ENCODE measurements at places on chromosomes 2 and 18.

- DNase-seq = no peak
Measured at GRCh38 chr18:63259567-63260379, 59.8 kb downstream of the BCL2 start.

DNA sequence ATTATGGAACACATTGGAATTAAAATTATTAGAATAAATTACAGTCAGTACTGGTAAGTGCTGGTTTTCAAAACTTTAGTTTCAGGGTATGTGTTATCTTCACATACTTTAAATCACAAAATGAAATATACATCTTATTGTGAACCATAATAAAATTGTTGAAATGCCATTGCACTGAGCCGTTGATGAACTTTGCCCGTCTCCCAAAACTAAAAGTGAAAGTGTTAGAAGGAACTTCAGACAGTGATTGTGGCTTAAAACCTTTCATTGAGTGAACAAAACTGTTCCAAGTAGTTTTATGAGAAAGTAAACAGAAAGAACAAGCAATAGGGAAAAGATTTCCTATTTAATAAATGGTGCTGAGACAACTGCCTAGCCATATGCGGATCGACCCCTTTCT is 811.6 kb downstream of the PLCL1 start:
- DNase-seq = no peak

DNA sequence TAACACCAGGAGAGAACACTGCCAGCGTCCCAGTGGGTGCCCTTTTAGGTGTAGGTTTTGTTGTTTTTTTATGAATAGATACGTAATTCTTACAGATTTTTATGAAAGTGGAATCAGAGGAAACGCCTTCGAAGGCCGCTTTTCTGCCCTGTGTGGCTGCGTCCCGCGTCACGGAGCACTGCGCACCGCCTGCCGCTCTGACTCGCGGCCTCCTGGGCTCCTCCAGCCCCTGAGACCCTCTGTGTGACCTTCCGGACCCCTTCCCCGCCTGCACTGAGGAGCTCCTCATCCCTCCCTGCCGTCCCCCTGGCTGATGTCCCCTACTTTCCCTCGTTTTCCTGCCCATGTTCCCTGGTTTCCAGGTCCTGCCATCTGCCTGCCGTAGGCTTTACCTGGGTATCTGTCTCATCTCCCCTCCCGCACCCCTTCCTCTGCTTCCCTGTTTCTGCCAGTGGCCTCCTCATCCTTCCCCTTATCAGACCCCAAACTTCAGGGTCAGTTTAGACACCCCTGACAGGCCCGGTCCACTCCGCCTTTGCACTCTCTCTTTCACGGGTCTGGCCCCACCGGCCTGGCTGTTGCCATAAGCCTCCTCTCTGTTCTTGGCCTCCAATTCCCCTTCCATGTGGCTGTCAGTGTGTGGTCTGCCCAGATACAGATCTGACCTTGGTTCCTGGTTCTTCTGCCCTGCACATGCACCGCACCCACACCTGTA is 32.7 kb downstream of the PDIA6 start:
- DNase-seq = no peak

GRCh38 chr2:171531291-171531690 is 9.0 kb downstream of the CYBRD1 start:
- no peak for DNase-seq

DNA sequence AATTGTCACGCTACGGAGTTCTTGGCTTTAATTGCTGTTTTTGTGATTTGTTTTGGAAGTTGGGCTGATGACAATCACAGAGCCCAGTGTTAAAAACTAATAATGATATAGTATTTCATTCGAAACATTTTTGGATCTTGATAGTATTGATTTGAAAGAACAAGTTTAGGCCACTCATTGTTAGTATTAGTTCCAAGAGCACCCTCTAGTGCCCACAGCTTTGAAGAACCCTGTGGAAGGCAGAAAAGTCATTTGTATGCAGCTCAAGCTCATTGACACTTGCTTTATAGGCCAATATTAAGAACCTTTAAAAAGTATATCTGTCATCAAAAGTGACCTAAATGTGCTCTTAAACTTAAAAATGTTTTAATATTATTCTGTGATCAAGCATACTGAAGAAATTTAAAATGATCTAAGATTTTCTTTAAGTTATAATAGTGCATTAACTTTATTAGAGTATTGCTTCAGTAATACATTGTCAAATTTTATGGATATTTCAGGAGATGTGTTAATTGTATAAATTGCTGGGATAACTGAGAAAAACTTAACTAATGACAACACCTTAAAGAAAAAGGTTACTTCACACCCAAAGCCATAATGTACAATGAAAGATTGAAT is 191.0 kb downstream of the GRB14 start:
- DNase-seq = peak; percentile 5

DNA sequence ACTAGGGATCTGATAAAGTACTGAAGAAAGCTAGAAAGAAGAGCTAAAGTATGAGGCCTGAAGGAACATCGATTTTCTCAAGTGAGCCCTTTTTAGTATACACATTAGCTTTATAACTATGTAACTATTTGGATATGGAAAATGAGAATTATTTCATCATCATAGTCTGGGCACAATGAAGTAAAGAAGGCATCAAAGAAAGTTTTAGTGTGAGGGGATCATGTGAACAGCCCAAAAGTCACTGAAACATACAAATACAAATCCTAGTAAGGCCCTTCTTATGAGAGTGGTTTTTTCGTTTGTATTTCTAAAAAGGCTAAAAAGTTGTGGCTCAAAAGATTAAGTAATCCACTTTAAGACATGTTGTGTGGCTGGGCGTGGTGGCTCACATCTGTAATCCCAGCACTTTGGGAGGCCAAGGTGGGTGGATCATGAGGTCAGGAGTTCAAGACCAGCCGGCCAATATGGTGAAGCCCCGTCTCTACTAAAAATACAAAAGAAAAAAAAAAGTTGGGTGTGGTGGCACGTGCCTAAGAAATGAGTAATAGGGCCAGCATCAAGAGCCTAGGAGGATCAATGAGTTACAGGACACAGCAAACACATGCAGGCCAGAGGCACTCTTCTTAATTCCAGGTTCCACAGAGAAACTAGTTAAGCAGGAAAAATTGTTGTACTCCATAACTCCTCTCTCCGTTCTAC is 61.9 kb downstream of the PUM2 start:
- DNase-seq = no peak

DNA sequence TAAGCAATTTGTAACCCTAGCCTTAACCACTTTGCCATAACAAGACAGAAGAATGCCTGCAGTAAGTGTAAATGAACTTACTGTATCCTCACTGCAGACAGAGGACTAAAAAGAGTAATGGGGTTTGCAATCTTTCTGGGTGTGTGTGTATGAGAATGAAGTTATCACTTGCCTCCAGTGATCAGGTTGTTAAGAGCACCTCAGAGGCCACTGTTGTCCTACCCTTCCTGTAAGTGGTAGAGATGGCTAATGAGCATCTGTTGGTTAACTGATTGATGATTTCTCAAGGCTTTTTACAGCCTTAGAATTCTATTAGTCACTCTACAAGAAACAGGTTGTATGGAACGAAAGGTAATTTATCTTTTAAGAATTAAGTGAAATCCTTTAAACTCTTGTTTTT is 27.6 kb upstream of the GTF2A1L start:
- no peak for DNase-seq

DNA sequence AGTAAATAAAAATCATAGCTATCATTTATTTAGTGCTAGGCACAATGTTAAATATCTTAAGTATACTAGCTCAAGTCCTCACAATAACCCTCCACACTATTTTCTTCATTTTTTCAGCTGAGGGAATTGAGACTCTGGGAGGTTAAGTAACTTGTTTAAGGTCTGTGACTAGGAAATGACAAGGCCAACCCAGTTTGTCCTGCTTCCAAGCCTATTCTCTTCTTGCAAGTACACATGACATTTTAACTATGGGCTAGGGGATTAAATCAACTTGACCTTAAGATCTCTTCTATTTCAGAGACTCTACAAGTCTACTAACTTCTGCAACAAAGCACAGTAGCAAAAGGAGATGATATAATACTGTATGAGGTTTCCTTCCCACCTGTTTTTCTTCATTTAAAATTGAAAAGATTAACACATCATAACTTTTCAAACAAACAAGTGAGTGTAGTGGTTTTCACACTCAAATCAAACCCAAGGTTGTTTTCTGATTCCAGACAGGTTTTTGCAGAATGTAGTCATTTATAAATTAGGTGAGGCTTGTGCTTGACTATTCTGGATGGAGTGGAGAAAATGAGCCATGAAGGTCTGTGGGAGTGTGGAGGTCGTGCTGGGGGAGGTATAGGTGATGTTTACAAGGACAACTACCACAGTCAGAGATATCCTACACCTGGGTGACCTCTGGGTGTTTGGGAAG is 57.0 kb downstream of the CD28 start:
- DNase-seq = no peak

DNA sequence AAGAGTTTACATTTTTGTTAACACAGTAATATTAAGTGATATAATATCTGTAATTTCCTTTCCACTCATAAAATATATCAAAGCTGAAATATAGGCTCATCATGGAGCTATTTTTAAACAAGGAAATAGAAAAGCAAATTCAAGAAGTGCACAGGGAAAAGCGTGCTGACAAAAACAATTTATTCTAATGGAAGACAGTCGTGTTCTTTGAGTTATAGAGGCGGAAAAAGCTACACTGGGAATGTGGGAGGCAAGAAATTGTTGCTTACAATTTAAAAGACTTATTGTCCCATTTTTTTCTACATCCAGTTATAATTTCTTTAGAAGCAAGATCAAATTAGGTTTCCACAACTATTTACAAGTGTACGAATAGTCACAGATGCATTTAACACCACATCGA is 3.2 kb upstream of the TTN start:
- no peak for DNase-seq

DNA sequence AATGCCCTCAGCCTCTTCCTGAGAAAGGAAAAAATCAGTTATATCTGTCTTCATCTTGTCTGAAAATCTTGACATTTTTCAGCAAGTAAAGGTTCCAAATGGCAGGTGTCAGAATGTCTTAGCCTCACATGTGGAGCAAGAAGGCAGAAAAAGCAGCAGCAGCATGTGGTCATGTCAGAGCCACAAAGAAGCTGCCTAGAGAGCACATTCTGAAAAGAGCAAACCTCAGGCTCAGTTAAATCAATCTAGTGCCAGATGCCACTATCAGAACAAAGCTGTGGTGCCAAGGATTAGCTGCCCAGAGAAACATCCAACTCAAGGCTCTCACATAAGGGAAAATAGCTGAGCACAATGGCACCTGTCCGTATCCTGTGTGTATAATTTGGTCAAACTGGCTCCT is 105.9 kb downstream of the SRBD1 start:
- no peak for DNase-seq

DNA sequence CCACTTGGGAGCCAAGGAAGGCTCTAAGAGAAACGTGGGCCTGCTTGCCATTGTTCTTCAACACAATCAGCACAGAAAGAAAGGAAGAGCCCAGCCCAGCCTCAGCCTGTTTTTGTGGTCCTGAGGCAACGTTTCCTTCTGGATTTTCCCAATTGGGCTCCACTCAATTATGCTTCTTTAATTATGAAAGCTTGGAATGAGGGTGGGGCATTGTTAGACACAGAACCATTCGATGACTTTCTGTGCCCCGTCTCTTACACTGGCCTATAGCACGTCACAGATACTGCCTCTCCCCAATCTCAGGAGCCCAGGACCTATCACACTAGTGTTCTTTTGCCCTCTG is 207.4 kb downstream of the ZFP36L2 start:
- DNase-seq = no peak

GRCh38 chr2:234363647-234364294 is 133.1 kb downstream of the ARL4C start:
- DNase-seq = no peak

GRCh38 chr18:34723143-34723542 is 13.0 kb downstream of the DTNA start:
- DNase-seq = no peak

- no peak for DNase-seq
Measured at GRCh38 chr2:12320991-12321641, 395.6 kb upstream of the TRIB2 start.

DNA sequence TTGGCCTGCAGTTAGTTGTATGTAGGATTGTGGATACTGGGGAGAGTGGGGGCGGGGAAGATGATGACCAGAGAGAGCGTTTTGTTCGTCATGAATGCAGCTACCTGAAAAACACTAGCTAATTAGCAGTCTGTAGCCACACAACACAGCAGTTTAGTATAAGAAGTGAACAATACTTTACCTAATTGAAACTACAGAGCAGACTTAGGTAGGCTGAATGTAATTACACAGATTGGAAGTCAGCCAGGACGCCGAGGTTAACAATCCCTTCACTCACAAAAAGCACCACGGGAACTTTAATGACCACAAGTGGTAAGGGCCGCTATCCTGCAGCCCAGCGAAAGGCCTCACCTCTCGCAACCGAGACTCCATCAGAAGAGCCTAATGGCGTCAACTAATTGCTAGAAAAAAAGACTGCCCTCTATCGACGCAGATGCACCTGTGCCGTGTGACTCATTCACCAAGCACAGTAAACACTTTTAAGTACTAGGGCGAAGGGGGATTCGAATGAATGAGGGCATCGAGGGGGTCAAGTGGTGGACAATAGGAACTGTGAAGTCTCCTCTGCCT is 591.0 kb downstream of the ARHGAP15 start:
- no peak for DNase-seq

- no peak for DNase-seq
Measured at GRCh38 chr18:43719267-43719795, 442.0 kb upstream of the SYT4 start.

DNA sequence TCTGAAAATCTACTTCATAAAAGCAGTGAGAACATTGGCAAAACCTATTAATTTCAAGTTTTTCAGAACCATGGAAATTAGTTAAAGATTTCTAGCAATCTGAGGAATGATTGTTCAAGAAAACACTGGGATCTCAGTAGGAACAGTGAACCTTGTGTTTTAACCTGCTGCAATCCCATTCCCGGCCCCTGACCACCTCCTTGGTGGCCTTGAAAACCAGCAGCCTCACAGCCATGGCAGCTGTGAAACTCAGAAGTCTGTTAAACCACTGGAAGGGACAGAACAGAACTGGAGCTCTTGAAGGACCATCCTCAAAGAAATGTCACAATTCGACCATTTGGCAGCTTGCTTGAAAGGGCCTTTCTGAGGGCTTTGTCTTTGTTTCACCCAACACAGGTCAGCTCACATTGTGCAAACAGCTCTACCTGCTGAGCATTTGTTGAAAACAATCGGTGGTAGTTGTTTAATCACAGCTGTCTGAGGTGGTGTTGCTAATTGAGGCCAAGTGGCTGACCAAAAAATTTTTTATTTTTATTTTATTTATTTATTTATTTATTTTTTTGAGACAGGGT is 25.8 kb downstream of the NEDD4L start:
- no peak for DNase-seq

- DNase-seq = no peak
Measured at GRCh38 chr2:69032336-69032735, 19.4 kb downstream of the ANTXR1 start.

DNA sequence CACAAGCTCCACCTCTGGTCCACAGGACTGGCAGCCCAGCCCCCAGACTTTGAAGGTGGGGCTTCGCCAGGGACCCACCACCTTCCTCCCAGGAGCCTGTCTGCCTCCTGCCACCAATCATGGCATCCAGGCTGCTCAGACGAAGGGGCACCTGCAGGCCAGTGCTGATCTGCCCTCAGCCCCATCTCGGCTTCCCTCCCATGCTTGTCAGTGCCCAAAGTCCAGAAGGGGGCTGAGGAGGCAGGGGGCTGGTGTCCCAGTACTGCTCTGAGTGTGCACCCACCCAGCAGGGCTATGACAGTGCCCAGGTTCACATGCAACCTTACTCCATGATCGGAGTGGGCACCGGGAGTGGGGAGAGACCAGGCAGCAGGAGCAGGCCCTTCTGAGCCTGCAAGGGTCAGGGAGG is 25.3 kb upstream of the RUFY4 start:
- no peak for DNase-seq
